ENCODE measurements at places on chromosomes 7 and 10.

- H3K4me3 ChIP-seq = no peak overlapping the region
- H3K27me3 ChIP-seq = peaks cover 36% of the 10 kb centered on the region
- no peaks in the 10 kb centered on the region for H3K36me3 ChIP-seq
Observed at GRCh38 chr10:114053946-114054345, 10.3 kb downstream of the ADRB1 start.

DNA sequence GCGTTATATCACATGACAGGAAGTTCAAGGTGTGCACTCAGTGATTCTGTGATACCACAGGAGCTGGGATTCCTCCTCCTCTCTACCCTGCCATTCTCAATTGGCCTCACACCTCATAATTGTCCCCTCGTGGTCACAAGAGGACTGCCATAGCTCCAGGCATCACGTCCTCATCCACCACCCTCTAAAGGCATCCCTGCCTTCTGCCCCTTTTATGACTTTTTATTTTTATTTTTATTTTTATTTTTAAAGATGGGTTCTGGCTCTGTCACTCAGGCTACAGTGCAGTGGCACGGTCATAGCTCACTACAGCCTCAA, 47.0 kb downstream of the PDGFA start:
- H3K4me3 ChIP-seq = no peak overlapping the region
- DNase-seq = no peak
- no peaks in the 10 kb centered on the region for H3K36me3 ChIP-seq

- no peak for DNase-seq
- peaks cover 25% of the 10 kb centered on the region for H3K4me1 ChIP-seq
Observed at GRCh38 chr10:110447886-110448285, 49.8 kb upstream of the DUSP5 start.

DNA sequence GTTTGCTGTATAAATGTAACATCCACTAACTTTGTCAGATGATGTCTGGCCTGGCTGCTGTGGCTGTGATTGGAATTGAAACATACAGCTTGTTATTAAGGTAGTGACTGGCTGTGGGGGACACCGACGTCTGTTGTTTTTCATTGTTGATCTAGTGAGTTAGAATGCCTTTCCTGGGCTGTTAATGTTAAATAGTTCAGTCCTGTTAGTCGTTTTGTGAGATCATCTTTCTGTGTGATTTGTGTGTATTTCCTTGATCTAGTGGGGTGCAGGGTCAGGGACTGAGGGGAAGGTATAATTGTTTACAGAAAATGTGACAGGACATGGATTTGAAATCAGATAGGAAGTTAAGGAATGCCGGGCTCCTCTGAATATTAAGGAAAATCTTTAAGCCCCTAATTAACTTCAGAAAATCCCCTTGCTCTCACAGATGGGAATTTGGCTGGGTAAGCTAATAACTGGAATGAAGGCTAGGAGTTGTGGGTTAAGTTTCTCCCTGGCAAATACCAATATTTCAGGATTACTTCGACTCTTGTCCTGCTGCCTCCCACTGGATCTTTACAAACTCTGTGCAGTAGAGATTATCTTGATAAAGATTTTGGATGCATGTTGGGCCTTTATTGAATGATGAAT, 163.1 kb downstream of the AUTS2 start:
- no peak overlapping the region for H3K4me3 ChIP-seq
- H3K27ac ChIP-seq = no peak overlapping the region
- no peaks in the 10 kb centered on the region for H3K36me3 ChIP-seq
- DNase-seq = no peak
- H3K27me3 ChIP-seq = no peaks in the 10 kb centered on the region

DNA sequence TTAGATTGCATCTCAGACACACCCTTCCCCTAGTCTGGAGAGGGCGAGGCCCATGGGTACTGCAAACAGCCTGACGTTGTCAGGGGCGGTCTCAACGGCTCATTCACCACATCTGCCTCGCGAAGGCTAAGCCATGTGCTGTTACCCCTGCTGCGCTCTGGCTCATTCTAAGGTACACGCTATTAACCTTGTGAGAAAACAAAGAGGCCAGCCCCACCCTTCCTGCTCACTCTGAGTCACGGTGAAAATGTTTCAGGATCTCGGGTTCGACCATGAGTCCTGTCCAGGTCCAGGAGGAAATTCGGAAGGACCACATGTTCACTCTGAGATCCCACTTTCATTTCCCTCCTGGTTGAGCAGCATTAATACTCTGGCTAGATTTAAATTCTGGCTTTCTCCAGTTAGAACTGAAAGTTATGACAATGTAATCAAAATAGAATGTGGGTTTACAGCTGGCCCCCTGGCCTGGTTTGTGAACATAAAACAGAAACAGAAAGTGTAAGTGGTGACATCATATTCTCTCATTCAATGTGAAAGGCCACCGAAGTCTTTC, 55.2 kb downstream of the EGFR start:
- no peaks in the 10 kb centered on the region for H3K4me1 ChIP-seq
- H3K36me3 ChIP-seq = no peaks in the 10 kb centered on the region
- no peak overlapping the region for H3K27ac ChIP-seq
- H3K4me3 ChIP-seq = no peak overlapping the region
- DNase-seq = no peak

DNA sequence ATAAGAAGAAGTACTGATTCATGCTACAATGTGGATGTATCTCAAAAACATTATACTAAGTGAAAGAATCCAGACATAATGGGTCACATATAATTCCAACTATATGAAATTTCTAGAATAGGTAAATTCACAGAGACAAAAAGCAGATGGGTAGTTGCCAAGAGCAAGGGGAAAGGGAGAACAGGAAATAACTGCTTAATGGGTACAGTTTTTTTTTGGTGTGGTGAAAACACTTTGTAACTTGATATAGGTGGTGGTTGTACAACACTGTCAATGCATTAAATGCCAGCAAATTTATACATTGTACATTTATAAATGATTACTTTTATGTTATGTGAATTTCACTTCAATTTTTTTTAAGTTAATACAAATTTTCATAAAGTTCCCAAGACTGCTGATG, 19.4 kb upstream of the LRRN3 start:
- H3K36me3 ChIP-seq = no peaks in the 10 kb centered on the region
- DNase-seq = no peak
- H3K4me3 ChIP-seq = no peak overlapping the region
- peaks cover 13% of the 10 kb centered on the region for H3K4me1 ChIP-seq
- H3K27ac ChIP-seq = no peak overlapping the region
- no peaks in the 10 kb centered on the region for H3K27me3 ChIP-seq
